Psoas muscle (tissue), 8 donors: ENCODE measurements at places on chromosomes 3 and 15. TPM values are rescaled to one million over a fixed set of nuclear protein-coding genes. Genes with fewer than 3 reads are reported as not detected.
A peak's percentile ranks its signal among the peaks of the same experiment; 100 is the strongest.

Gene STRIT1
- 1,389 TPM for polyA plus RNA-seq

DNA sequence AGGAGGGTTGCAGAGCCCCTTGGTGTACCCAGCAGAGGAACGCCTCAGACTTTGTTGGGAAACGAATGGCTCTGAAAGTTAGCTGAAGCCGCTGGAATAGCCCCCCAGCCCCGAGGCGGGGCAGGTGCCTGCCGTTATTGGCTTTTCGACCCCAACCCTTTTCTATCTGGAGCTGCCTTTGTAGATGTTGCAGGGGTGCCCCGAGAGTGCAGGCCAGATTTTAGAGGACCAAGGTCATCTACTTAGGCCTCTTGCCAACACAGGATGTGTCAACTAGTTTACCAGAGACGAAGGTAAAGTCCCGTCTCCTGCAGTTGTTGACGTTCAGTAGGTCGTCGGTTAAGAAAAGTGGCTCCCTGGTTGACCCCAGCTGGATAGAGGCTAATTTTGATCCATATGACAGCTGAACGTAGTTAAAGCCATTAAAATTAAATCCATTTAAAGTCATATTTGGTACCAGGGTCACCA lies 579 bp upstream of the UBE3A start:
- H3K4me3 ChIP-seq, result peak overlapping the region; percentile 100
- peak overlapping the region; percentile 99 for H3K27ac ChIP-seq
- H3K27me3 ChIP-seq, result no peaks in the 10 kb centered on the region

- DNase-seq, result no peak
- H3K4me3 ChIP-seq, result no peak overlapping the region
- no peaks in the 10 kb centered on the region for H3K36me3 ChIP-seq
- H3K27me3 ChIP-seq, result no peaks in the 10 kb centered on the region
These were observed 25.2 kb downstream of the EOMES start for GRCh38 chr3:27696906-27697305.

- H3K4me1 ChIP-seq, result no peaks in the 10 kb centered on the region
- DNase-seq, result no peak
- H3K27me3 ChIP-seq, result no peaks in the 10 kb centered on the region
These were observed 101.1 kb downstream of the EPHA6 start for GRCh38 chr3:96915445-96915844.

DNA sequence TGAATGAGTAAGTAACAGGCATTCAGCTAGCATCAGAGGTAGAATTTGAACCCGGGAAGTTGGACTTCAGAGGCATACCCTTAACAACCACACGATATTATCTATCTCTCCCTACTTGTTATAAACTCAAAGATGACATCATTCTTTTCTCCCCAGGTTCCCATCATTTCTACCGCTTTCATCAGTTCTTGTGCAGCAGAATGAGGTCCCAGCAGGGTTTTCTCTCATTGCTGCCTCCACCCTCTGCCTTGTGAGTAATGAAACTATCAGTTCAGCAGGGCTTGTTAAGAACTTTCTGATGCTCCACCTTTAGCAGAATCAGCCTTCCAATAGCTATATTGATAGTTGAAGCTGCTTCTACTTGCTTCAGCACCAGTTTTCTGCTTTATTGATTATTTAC lies 487.5 kb upstream of the KCNMB2 start:
- no peaks in the 10 kb centered on the region for H3K27me3 ChIP-seq
- H3K36me3 ChIP-seq, result no peaks in the 10 kb centered on the region
- H3K4me3 ChIP-seq, result no peak overlapping the region
- H3K27ac ChIP-seq, result no peak overlapping the region
- no peak for DNase-seq

DNA sequence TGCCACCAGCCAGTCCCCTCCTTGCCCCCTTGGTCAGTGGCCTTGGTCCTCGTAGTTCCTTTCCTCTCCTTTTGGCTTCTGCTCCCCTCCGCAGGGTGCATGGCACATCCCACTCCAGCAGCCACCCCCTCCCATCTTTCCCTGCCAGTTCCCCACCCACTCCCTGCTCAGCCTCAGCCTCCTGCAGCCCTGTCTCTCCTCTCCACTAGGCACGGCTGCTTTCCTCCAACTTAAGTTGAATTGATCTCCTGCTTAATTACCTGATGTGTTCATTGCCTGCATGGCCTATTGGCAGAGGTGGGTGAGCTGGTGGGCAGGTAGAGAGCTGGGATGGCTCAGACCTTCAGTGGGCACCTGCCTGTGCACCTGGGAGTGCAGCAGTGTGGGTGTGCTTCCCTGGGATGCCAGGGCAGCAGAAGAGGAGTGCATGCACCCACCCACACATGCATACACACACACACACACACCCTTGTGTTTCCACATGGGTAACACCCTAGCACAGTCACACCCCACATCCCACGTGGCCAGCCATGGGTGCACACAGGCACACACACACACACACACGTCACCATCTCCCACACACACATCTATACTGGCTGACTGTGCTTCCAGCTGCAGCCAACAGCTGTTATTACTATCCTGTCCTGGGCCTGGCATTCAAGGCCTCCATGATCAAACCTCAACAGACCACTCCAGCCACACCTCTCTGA lies 30.9 kb downstream of the C3orf18 start:
- no peaks in the 10 kb centered on the region for H3K4me1 ChIP-seq
- H3K36me3 ChIP-seq, result no peaks in the 10 kb centered on the region
- no peak for DNase-seq
- no peak overlapping the region for H3K27ac ChIP-seq

DNA sequence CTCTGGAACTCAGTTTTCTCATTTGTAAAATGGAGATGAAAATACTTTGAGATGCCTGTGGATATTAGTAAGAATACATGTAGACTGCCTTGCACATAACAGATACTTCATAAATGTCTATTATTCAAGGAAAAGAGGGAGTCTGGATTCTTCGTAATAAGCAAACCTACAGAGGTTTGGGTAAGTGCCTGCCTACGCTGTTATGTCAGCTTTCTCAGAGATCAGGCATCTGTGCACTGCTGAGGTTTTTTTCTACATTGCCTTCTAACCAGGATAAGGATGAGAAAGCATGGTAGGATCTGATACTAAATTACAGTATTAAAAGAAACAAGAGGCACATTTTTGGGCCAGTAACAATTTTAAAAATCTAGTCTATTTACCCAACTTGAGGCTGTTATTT lies 10.9 kb downstream of the MCTP2 start:
- H3K4me3 ChIP-seq, result no peak overlapping the region
- no peak overlapping the region for H3K27ac ChIP-seq
- H3K27me3 ChIP-seq, result no peaks in the 10 kb centered on the region
- no peak for DNase-seq
- H3K4me1 ChIP-seq, result no peaks in the 10 kb centered on the region
